Nephron progenitor cell (in vitro differentiated cells): ENCODE measurements at places on chromosomes 7 and 10.

DNA sequence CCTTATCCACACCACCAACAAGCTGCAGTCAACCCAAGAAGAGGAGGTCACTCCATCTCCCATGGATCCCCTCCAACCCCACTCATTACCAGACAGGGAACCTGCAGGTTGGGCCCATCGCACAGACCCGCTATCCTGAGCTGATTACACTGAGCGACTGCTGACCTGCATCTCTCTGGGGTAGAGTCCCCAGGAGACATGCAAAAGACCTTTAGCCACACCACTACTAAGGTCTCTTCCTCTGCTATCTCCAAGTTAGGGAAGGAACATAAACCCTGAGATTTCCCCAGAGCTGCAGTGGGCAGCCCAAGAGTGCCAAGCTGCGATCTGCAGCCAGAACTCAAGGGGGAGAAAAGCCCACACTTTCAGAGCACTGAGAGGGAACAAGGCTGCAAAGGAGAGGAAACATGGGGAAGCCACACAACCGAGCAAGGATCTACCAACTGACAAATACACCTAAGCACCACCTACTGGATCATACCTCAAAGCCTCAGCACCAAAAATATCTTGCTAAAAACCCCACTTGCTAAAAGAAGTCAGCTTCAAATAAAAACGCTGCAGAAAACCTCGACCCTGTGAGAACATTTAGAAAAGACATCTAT is 298.2 kb downstream of the SORCS1 start:
- DNase-seq: no peak

DNA sequence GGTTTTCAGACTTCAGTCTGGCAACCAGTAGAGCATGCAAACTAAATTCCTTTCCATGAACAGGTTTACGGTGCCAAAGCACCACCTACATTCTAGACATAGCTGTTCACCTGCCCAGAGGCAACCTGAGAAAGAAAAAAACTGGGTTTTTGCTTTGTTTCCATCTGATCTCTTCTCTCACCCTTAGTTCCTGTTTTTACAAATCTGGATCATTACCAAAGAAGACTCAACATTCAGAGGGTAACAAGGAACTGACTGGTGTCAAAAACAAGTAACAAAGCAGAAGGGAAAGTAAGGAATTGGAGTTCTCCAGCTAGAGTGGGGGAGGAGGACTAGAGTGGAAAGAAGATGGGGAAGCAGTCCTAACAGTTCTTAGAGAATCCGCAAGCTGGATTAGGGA is 36.4 kb downstream of the CPVL start:
- no peak for DNase-seq

DNA sequence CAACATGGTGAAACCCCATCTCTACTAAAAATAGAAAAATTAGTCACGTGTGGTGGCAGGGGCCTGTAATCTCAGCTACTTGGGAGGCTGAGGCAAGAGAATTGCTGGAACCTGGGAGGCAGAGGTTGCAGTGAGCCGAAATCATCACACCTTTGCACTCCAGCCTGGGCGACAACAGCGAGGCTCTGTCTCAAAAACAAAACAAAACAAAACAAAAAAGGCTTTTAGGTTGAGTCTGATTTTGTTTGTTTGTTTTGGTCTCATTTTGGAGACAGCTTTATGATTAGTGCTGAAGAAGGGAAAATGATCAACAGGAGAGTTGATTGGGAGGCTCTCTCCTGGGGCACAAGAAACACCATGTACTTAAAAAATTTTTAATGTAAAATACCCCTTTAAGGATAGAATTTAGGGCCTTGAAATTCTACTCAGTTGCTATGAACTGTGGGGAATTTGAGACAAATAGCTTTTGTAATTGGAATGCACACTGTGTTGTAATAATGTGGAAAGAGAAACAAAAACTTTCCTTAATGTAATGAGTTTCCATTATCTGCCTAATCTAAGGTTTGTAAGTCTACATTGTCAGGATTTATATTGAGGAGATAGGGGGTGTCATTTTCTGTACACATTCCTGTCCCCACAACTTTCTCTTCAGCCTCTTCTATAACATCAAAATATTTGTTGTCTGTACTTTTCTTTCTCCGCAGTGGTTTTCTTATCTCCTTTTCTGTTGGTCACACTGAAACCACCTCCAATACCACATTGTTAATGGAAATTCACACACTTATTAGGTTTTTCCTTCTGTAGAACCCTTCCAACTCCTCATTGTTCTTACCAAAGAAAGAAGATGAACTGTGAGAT is 41.3 kb downstream of the ARID5B start:
- no peak for DNase-seq

DNA sequence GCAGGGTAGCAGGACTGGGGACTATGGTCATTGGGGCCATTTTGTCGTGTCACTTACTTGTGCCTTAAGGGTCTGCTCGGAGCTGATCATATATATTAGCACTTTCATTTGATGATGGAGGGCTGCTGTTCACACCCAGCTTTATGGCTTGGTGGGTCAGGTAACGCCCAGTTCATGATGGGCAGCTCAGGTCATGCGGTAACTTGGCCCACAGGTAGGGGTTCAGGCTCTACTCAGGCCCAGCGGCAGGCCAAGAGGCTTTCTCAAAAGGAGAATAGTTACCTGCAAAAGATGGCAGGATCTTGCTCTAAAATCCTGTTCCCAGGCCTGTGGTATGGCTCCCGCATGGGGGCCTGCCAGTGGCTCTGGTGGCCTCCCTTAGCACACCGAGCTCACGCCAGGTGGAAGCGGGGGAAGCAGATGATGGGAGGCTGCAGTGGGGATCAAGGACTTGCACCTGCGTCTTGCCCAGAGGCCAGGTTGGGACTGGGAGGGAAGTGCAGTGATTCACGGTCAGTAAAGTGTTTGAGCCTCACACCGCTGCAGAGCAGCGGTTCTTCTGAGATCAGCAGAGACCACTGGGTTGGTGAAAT is 109.5 kb downstream of the ADCY1 start:
- no peak for DNase-seq

- no peak for DNase-seq
Measured at GRCh38 chr7:128022631-128023532, 8.4 kb downstream of the LRRC4 start.

- DNase-seq: no peak
Measured at GRCh38 chr10:102904346-102904745, 13.7 kb upstream of the CNNM2 start.
